ENCODE measurements at places on chromosomes 12 and 14.

DNA sequence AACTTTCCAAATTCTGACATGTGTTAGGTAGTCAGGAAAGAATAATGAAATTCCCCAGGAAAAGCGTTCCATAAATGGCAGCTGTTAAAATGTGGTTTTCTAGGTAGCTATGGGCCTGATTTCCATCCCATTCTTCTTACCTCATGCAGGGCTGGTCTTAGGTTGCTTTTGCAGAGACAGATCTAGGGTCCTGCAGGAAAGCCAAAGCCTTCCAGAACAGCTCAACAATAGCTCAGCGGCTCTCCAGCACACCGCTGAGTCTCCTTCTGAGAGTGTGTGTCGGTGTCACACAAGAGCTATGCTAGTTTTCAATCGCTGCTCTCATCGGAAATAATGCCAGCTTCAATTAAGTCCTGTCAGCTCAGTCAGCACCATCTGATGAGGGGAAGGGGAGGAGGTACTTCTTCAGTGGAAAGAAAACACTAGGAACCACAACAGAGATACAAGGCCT is 106.7 kb downstream of the TMEM30B start:
- no peak for DNase-seq

DNA sequence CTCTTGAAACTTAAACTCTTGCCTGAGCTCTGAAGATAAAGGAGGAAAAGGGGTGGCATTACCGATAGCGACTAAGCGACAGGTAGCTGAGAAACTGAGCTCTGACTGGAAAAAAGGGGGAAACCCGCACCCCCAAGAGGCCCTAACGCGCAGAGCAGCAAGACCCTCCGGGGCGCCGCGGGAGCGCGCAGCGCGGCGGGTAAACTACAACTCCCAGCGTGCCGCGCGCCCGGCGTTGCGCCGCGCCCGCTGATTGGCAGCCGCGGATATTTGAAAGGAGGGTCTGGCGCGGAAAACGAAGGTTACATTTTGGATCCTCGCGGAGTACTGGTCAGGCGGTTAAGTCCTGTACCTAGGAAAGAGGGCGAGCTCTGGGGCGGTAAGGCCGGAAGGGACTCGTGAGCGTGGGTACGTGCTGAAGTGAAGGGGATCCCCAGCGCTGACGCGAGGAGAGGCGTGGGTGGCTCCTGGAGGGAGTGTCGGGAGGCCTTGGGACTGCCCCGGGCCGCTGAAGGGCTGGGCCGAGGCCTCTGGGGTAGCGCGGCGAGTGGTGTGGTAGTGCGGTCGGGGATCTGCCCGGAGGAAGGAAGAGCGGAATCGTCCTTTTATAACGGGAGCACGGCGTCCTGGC is at the start of gene ESPL1:
Gene ESPL1 (plus strand): TSS at position 301 of the 631 bp plus-strand sequence. CDS start 468 bp downstream, outside the sequence.
- DNase-seq: peak; percentile 97

- no peak for DNase-seq
Measured at GRCh38 chr14:64704143-64704742, at the start of gene PLEKHG3. PLEKHG3 (plus strand) TSS chr14:64704424; CDS start chr14:64727632, 23,208 bp downstream.

GRCh38 chr12:106586803-106587684 is 4.2 kb downstream of the RFX4 start:
- DNase-seq: no peak

- DNase-seq: peak; percentile 21
Measured at GRCh38 chr14:74490486-74490885, 2.6 kb downstream of the NPC2 start.

DNA sequence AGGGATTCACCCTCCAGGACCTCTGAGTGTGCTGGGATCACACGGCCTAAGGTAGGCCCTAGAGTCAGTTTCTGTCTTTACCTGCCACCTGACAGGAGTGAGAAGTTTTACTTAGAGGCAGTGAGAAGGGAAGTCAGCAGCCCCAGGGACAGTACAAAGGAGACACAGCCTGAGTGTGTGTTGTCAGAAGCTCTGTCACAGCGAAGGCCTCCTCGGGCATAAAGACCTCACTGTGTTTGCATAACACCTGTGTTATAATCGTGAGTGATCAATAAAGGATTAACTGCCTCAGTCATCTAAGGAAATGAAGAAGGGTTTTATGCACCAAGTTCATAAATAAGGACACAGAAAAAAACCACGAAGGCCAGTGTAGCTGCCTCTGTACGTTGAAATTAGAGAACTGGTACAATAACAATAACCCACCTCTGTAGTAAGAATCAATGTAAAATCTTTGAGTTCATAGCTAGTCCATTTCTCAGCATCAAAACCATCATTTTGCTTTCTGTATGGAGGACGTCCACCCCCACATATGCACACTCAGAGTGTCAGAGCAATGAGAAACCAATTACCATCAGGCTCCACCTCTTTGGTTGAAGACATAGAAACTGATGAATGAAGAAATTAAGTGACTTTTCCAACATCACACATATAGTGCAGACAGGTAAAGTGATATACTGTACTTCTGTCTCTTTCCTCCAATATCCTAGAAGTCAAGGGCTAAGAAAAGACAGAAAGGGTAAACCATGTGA is 159.3 kb downstream of the DAD1 start:
- no peak for DNase-seq

GRCh38 chr12:6280053-6280469 is 30.4 kb upstream of the PLEKHG6 start:
- no peak for DNase-seq

- peak; percentile 50 for DNase-seq
Measured at GRCh38 chr14:89688507-89689211, 265.9 kb downstream of the EFCAB11 start.

All from inflammatory macrophage treated with lipopolysaccharide for 4 hours (primary cell).